ENCODE measurements at places on chromosomes 4 and X.

DNA sequence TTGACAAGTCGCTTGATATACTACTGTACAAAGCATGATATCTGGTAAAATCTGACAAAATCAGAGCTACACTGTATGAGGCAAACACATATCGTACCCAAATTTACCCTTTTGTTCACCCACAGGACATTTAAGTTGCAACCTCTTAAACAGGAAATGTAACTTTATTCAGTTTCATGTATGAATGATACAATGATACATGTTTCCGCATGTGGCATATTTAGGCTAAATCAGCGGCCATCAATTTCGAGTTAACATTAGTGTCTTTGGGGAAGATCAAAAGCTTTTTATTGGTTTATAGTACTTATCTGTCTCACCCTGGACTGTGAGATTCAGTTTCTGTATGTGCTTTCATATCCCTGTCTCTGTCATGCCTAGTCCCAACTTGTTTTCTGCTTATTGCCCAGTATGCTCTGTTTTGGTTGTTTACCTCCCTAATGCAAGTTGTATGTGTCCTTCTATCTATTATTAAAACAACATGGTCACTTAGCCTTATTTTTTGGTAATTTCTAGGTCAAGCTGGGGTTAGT lies 97.3 kb upstream of the HPRT1 start:
- DNase-seq, result no peak

- DNase-seq, result no peak
Observed at GRCh38 chrX:149213264-149213663, 291.8 kb downstream of the IDS start.

DNA sequence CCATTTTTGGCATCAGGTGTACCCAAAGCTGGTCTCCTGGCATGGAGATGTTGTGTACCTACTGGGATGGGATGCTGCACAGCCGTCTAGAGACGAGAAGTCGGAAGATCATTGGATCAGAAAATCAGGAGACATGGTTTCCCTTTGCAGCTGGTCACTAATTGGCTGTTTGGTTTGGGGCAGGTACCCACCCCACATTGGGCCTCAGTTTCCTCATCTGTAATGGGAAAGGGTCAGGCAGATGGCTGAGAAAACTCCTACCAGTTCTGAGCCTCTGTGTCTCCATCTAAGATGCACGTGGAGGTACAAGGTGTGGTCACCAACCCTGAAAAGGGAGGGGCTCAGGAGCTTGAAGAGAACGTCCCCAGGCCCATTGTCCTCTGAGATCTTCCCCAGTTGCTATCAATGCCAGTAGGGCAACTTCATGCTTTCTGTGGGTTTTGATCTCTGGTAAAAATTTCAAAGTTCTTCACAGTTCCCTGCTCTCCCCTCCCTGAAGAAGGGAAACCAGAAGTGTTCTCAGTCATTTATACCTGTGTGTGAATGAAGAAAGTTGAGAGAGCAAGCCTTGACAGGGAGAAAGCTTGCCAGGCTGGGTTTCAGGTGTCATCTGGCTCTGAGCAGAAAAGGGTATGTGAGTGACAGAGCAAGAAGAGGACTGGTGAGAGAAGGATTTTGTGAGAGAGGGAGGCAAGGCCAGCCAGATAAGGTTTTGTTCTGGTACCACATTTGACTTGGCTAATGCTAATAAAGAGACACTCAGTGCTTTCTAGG lies 15.1 kb downstream of the TSC22D3 start:
- DNase-seq, result no peak

DNA sequence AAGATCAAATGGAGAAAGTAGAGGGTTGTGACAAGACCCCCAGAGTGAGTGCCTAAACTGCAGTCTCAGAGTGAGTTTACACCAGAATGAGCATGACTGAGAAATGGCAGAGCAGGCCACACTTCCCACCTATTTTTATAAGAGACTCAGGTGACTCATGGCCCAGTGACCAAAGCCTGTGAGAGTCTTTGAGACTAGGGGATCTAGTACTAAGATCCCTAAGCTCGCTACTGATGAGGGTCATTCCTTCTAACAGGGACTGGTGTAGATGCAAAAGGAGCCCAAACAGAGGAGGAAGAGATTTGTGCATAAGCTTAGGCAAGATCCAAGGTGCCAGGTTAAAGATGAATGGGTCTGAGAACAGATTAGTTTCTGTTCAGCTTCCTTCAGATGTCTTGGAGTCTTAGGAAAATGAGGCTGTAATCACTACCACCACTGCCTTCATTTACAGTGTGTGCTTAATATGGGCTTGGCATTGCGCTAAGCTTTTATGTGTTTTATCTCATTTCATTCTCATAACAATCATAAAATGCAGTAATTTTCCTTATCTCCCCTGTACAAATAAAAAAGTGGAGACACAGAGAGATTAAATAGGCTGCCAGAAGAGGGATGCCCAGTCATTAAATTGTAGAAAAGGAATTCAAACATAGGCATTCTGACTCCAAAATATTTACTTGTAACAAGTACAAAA lies 62.8 kb downstream of the RWDD4 start:
- DNase-seq, result no peak

DNA sequence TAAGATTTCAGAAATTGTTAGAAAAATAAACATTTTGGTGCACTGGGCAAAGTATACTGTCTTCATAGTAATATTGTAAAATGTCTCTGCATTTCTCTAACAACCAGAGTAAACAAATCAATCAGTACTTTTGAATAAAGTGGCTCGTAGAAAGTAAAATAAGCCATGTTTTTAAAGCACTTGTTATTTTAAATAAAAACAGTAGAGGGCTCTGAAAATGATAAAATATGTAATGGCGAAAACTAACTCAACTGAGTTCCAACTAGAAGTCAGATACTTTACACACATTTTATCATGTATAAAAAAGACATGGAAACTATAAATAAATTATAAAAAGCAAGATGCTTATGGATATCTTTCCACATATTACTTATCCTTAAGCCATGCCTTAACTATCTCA lies 1134.4 kb downstream of the PDHA2 start:
- no peak for DNase-seq

- no peak for DNase-seq
Observed at GRCh38 chr4:23232987-23233386, 540.2 kb downstream of the GBA3 start.

DNA sequence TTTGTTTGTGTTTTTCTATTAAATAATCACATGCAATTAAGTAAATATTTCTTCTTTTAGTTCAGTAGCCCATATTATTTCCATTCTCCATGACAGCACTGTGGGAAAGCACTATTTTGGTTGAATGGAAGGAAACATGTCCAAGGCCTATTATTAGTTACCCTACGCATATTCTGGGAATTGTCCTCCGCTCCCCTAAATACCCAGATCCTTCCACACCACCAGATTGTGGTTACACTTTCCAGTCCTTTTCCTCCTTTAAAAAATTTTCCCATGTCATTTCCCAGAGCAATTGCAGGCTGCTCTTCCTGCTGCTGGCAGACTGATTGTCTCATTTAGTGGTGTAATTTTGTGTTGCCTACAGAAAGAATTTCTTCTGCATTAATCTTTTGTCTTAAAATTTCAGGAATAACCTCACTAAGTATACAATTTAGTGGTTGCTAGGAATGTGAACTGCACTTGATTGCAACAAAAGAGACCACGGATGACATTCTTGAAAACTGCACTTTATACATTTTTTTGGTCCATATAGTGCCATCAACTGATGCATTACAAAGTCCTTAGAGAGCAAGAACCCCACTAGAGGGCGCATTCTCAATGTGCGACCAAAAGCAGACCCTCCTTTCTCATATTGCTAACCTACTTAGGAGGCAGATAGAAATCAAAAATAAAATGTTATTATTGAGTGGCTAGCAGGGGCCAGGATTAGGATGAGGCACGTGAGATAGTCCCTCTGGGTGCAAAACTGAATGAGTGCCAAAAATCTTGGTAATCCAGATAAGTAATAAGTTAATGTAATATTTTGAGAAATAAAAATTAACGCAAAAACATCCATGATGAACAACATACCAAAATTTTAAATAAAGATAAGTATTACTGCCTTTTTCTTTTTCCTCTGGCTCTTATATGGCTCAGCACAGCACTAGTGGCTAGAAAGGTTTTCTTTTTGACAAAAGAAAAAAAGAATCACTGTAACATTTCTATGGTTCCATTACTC lies 98.8 kb upstream of the IQCM start:
- peak; percentile 37 for DNase-seq
